PC-9 (cell line): ENCODE measurements at places on chromosomes 6 and 20.

DNA sequence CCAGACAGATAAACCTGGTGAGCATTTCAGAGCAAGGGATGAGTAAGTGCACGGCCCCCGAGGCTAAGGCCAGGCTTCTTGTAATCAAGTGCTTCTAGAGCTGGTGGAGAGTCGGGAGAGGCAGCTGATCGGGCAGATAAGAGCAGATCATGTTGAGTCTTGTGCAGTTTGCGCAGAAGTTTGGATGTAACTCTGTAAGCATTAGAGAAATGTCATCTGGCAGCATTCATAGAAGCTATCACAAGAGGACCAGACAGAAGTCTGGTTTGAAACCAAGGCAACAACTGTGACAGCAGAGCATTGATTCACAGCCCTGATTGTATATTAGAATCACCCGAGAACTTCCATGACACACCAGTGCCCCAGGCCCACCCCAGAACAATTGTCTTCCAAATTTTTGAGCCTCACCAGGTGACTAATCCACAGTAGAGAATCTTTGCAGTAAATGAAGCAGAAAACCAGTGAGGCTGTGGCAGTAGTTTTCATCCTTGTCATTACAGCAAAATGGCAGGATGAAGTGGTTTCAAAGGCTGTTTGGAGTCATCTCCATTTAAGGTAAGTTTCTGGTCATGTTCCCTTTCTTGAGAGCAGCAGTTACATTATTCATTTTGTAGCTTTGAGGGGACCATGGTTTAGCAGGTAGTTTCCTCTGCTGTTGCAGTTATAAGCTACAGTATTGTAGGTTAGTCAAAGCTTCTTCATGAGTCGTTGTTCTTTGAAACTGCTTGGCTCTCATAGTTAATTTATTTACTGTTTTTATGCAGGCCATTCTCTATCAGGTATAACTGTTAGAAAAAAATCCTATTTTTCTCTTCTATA lies 84.1 kb downstream of the RNF217 start:
- DNase-seq = no peak

DNA sequence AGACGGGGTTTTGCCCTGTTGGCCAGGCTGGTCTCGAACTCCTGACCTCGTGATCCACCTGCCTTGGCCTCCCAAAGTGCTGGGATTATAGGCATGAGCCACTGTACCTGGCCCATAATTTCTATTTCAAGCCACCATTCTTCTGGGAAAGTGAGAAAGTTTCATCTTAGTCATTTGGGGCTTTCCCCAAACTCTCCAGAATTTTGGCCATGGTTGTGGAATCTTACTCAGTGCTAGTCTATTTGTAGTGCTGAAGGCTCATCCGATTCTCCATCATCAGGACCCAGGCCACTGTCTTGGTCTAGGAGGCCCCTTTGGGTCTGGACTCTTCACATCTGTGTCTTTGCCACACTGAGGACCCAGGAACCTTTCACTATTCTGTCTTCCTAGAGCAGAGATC lies 164.9 kb downstream of the EYA2 start:
- DNase-seq = no peak

DNA sequence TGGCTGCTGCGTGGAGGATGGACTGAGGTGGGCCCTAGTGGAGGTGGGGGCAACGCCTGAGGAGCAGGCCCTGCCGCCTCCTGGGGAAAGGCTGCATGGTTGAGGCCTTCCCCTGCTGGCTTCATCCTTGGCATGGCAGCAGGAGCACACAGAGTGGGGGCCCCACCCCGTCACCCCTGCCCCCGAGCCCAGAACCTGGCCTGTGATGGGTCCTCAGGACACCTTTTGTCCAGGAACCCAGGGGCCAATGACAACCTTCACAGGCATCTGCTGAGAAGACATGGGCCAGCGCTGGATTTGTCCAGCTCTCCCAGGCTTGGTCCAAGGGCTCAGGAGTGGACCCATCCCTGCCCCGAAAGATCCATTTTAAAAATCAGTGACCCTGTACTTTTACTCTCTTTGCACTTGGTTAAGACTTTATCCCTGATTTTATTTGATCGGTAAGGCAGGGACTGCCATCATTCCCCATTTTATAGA lies 575 bp upstream of the SLC17A9 start:
- DNase-seq = no peak

DNA sequence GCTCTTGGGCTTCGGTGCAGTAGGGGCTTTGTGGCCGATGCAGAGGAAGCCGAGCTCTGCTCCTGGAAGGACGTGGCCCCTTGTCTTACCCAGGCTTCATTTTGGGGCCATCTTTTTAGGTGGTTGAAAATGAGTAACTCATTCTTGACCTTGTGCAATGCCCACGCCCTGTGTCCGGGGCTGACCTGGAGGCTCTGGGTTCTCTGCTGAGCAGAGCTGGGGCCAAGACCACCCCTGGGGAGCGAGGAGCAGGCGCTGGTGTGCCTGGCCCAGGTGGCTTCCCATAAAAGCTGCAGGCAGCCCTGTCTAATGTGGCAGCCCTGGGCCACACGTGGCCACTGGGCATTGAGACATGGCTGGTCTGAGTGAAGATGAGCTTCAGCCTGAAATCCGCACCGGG lies 25.7 kb downstream of the NTSR1 start:
- no peak for DNase-seq

- DNase-seq = peak; percentile 81
These were observed 46.6 kb downstream of the NOL4L start for GRCh38 chr20:32538526-32538939.

DNA sequence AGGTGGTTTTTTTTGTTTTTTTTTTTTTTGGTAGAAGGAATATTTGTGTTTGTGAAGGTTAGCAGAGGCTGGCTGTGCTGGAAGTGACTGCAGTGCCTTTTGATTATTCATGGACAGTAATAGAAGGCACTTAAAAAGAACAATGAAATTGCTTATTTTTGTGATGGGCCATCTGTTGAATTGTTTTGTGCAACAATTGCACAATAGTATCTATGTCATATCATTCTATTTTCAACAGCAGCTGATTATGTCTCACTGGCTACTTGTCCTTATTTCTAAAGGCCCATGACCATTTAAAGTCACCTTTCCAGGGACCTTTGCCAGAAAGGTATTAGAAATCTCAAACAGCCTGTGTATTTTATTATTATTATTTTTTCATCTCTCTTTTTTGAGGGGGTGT lies 70.6 kb downstream of the AFG1L start:
- no peak for DNase-seq

- DNase-seq = no peak
These were observed 775.8 kb upstream of the FLRT3 start for GRCh38 chr20:15113144-15113773.

DNA sequence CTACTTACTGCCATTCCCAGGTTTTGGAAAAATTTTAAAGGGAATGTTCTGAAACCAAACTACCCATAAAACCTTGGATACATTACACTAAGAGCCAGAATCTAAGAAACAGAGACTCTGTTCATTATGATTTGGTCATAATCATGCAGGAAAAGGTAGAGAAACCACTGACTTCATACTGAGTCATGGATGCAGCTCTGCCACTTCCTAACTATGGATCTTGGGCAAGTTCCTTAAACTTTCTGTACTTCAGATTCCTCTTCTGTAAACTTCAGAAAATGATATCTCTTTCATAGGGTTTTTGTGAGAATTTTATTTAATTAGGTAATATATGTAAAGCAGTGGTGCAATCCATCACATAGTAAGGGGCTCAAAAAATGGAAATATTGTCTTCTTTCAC lies 20.0 kb downstream of the PLA2G7 start:
- DNase-seq = no peak

- peak; percentile 55 for DNase-seq
These were observed 92.1 kb upstream of the SPTLC3 start for GRCh38 chr20:12916699-12917098.

GRCh38 chr6:33987531-33988021 lies 158.3 kb downstream of the GRM4 start:
- DNase-seq = no peak

- DNase-seq = no peak
These were observed 189.5 kb downstream of the GMDS start for GRCh38 chr6:2055911-2056310.

DNA sequence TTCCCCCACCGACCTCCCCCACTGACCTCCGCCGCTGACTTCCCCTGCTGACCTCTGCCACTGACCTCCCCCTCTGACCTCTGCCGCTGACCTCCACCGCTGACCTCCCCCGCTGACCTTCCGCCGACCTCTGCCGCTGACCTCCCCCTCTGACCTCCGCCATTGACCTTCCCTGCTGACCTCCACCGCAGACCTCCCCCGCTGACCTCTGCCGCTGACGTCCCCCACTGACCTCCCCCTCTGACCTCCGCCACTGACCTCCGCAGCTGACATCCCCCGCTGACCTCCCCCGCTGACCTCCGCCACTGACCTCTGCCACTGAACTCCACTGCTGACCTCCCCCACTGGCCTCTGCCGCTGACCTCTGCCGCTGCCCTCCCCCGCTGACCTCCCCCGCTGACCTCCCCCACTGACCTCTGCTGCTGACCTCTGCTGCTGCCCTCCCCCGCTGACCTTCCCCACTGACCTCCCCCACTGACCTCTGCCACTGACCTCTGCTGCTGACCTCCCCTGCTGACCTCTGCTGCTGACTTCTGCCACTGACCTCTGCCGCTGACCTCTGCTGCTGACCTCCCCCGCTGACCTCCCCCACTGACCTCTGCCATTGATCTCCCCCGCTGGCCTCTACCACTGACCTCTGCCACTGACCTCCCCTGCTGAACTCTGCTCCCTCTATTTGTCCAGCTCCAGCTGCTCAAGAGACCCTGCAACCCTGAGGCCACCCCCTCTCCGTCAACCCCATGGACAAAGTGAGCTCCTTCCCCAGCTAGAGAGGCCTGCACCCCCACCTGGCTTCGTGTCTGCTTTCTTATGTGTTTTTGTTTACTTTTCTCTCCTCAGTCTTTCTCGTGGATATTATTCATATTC lies 91.4 kb upstream of the AFDN start:
- DNase-seq = no peak

DNA sequence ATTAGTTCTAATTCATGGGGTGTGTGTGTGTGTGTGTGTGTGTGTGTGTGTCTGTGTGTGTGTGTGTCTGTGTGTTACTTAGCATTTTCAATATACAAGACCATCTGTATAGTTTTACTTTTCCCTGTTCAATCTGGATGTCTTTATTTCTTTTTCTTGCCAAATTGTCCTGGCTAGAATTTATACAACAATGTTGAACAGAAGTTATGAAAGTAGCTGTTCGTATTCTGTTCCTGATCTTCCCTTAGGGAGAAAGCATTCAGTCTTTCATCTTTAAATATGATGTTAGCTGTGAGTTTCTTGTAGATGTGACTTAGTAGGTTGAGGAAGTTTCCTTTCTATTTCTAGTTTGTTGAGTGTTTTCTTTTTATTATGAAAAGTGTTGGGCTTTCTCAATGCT lies 334.7 kb upstream of the RNF24 start:
- no peak for DNase-seq

DNA sequence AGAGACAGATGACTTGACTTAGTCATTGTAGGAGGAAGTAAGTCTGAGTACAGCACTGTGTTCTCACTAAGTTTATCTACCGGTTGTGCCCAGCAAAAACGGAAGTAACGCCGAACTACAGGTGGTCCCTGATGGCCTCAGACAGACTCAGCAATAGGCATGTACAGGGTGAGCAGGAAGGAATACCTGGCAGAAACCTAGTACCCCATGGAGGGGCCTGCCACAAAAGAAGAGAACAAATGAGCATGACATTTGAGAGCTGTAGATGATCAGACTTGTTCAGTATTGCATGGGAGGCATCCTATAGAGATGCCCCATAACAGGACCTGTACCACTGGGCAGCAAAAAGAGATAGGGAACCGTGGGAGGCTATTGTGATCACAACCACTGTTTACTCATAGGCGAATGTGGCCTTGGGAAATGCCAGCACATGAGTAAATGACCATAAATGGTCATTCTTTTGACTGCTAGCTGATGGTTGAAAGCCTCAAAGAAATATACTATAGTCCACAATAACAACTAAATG lies 106.4 kb upstream of the TAB2 start:
- no peak for DNase-seq

- DNase-seq = peak; percentile 74
These were observed 101.5 kb upstream of the BACH2 start for GRCh38 chr6:90397929-90398674.

DNA sequence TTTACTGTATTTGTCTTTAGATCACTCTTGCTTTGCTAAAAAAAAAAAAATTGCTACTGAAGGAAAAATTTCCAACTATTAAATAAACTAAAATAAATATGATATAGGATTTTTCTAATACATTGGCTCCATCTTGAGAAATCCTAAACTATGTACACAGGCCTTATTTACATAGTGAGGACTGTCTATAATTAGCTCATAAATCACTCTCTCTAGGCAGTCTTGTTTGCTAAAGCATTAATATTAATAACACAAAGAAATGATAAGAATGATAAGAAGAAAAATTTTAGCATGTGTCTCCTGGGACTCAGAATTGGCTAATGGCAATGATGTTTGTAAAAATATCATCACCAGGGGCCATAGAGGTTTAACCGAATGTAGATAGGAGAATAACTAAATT lies 13.3 kb upstream of the CRYBG1 start:
- no peak for DNase-seq

GRCh38 chr6:25341203-25341552 lies 62.0 kb downstream of the CARMIL1 start:
- no peak for DNase-seq

GRCh38 chr20:57040924-57041323 lies 225.5 kb downstream of the BMP7 start:
- no peak for DNase-seq

DNA sequence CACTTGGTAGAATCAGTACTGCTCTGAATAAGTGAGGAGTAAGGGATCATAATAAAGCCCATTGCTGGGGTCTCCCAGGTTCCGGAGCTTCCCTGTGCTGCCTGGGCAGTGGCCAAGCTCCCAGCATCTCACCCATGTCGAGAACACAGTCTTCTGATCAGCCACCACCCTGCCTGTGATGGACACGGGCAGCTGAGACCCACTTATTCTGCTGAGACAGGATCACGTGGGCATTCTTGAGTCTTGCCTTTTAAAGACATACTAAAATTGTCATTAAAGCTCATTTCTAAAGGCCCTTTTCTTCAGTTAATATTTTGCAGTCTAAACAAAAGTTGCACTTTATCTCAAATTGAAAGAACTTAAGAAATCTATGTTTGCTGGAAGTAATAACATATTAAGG lies 42.7 kb upstream of the SLC22A2 start:
- no peak for DNase-seq

DNA sequence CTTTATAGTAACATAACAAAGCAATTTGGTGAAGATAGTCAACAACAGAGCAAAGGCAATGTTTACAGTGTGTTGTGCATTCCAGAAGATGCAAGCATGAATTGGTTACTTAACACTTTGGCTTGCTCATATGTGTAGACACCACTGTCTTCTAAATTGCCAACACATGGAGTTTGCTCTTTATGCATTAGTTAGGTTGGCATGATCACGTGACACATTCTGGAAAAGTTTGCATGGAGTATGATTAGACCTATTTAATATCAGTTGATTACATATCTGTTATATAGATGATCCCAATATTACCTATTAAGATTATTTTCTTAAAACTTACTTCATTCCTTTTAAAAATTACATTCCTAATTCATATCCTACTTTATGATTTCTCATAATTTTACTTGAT lies 197.6 kb downstream of the RIMS1 start:
- no peak for DNase-seq

- no peak for DNase-seq
These were observed 227.4 kb downstream of the TMEM200A start for GRCh38 chr6:130593200-130593599.
